ENCODE measurements at places on chromosomes 3 and 15. TPM values are rescaled to one million over a fixed set of nuclear protein-coding genes. Genes with fewer than 3 reads are reported as not detected.

GRCh38 chr15:61169275-61169903 is 59.7 kb downstream of the RORA start:
- DNase-seq, result no peak

DNA sequence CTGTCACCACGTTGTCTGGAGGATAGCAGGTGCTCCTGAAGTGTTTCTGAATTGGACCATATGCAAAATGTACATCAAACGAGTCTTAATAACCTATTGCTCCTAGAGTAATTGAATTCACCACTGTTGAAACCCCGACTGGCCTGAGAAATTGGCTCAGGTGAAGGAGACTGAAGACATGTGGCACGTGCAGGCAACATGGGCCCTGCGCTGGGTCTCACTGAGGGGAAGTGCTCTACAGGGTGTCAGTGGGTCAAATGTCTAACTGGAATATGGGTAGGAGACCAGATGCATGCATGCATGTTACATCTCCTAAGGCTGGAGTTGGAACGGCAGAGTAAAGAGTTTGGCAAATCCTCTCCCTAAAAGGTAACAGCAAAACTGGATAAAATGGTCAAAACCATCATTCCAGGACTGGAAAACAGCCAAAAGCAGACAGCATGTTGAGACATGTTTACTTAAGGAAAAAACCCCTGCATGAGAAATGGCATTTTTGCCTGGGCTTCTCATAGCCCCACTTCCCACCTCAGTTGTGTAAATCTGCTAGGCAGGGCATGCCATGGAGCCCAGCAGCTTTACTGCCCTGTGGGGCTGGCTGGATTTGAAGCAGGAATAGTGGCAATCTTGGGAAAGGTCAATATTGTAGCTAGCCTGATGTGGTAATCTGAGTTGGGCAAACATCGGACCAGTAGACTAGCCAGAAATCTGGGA is 131.3 kb downstream of the TJP1 start:
- DNase-seq, result no peak

GRCh38 chr3:174776636-174777035 is 82.5 kb upstream of the NAALADL2 start:
- no peak for DNase-seq

DNA sequence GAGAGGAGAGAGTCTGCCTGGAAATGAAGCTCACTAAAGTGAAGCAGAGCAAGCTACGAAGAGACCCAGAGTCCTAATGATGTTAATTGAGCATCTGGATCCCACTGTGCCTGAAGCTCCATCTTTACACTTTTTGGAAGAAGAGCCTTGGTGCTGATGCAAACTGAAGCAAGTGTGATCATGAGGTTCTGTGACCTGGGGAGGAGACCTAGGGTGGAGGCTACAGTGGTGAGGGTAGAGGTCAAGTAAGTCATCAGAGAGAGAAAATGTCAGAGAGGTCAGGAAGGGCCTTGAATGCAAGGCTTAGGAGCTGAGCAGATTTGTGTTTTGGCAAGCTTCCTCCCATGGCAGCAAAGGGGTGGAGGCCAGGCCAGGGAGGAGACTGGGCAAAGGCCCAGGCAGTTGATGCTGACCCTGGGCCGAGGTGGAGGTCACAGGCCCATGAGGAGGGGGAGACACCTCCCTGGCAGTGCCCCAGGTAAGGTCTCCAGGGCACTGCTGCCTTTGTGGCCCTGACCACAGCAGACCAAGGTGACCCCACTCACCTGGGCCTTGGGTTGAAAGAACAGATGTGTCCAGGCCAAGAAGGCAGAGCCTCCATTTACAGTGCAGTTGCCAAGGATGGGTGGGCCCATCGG is 1.6 kb downstream of the GRIP2 start:
- DNase-seq, result no peak

Gene THOC7
- total RNA-seq, result 41.6 TPM

Gene CD47
- total RNA-seq, result 209 TPM

Measured in naive thymus-derived CD4-positive, alpha-beta T cell (primary cell).